Esophagus mucosa (tissue), 1 donor: ENCODE measurements at places on chromosomes 4 and X.

- ATAC-seq, result peak; percentile 64
These were observed 58.1 kb downstream of the MAML3 start for GRCh38 chr4:140095694-140096482.

GRCh38 chr4:137116144-137116543, 416.1 kb downstream of the PCDH18 start:
- ATAC-seq, result no peak

DNA sequence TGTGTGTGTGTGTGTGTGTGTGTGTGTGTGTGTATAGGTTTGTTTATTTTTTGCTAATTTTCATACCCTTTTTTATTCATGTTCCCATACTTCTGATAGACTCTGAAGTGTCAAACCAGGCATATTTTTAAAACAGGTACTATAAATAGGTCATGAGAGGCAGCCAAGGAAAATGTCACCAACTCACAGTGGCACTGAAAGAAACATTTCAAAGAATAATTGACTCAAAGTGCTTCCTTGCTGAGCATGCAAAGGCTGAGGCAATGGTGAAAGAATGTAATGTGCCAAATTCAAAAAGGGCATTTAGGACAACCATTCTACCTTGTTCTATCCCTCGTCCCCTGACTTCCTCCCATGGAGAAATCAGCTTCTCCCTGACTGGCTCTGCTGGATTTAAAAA, 95.5 kb downstream of the EIF4E start:
- no peak for ATAC-seq

DNA sequence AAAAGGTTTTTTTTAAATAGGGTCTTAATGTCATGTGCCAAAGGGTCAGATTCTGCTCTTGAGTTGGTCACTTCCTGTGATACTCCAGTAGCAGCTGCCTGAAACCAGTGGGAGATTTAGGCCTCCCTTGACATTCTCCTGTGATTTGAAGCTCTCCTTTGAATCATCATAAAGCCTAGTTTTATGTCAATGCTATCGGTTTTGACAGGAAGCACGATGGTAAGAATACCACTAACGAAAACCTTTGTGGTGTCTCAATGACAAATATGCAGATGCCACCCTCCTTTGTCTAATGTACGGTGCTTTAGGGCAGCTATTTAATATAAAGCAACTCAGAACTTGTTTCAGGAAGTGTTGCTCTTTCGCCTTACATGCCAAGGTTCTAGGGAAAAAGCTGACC, 44.2 kb downstream of the CCNI start:
- no peak for ATAC-seq

DNA sequence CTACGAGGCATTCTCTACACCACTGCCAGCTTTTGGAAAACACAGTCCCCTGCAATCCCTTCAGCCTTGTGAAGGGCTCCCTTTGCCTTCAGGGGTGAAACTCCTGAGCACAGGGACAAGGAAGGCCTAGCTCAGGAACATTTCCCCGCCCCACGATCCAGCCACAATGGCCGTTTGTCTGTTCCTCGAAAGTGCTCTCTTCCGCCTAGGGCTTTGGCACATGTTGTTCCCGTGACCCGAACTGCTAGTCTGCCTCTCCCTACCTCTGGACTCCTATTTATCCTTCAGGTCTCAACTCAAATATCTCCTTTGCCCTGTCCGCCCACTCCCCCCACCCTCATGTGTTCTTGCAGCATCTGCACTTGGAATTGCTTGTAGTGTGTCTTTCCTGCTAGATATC, 12.1 kb downstream of the FGD1 start:
- ATAC-seq, result no peak

- ATAC-seq, result peak; percentile 99
These were observed at the start of gene GLOD5 for GRCh38 chrX:48761674-48762471. GLOD5 (plus strand) TSS chrX:48761747; CDS start chrX:48761791, 44 bp downstream.

GRCh38 chrX:18899796-18900380, 84.0 kb downstream of the PHKA2 start:
- ATAC-seq, result no peak

DNA sequence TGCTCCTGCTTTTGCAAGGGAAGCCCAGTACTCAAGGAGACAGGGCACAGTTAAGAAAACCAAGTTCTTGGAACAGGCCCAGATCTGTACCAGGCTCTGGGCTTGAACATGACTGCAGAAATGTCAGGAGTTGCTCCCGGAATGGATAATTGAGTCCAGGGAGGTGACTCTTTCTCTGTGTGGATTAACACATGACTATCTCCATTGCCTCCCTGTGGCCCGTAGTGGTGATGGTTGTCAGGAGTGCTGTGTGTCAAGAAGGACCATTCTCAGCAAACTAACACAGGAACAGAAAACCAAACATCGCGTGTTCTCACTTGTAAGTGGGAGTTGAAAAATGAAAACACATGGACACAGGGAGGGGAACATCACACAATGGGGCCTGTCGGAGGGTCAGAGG, 39.9 kb downstream of the CCKAR start:
- no peak for ATAC-seq

DNA sequence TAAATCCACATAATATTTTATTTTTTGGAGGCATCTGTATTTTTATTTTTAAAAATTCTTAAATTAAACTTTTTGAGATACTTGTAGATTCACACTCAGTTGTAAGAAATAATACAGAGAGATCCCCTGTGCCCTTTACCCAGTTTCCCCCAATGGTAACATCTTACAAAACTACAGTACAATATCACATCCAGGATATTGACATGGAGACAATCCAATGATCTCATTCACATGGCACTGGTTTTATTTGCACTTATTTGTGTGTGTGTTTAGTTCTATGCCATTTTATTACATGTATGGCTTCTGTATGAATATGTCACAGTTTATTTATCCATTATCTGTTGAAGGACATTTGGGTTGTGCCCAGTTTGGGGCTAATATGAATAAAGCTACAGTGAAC, 35.5 kb upstream of the EIF1AX start:
- ATAC-seq, result no peak

DNA sequence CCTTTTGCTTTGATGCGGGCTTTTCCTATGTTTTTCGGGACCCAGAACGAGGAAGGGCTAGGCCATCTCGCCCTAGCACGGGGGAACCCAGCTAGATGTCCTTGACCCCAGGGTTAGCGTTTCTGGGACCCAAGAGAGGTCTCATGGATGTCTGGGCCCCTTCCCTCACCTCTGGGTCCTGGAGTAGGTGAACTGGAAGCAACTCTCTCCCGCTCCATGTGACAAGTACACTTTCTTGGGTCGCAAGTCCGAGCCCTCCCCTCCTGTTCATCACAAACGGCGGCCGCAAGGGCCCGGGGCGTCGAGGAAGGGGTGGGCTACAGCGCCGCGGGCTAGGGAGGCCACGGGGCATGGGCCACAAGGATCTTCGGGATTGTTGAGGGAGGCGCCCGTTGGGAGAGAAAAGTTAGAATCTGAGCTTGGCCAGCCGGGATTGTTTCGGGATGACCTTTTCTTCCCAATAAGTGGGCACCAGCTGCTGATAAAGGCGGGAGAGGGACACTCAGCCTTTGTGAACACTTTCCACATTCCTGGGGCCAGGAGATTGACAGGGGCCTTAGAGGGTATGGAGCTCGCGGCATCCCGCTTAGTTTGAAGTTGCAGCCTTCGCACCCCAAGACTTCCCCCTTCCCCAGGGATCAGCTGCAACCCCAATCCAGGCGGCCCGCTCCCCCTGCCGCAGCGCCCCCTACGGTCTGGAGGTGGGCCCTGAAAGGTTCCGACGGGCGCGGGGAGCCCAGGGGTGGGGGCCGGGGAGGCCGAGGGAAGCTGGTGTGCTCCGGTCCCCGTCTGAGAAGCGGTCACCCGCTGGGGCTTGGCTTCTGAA, 136.9 kb upstream of the ZIC3 start:
- ATAC-seq, result no peak

GRCh38 chr4:87823724-87824123, 9.0 kb upstream of the MEPE start:
- no peak for ATAC-seq

GRCh38 chrX:135632353-135632752, 81.1 kb upstream of the CT45A1 start:
- no peak for ATAC-seq

DNA sequence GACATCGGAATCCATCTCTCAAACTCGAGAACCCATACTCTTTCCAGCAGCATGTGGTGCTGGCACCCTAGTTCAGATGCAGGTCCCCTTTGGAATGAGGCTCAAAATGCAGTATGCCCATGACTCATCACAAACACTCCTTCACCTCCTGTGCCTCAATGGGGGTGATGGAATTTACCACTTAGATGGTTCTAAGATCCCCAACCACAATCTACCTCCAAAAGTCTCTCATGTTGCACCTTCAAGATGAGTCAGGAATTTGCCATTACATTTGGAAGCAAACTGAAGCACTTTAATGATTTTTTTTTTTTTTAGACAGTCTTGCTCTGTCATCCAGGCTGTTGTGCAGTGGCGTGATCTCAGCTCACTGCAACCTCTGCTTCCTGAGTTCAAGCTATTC, 8.5 kb upstream of the MID1 start:
- no peak for ATAC-seq

GRCh38 chrX:30589146-30589888, 11.8 kb upstream of the TASL start:
- no peak for ATAC-seq
